HS-5 (cell line): ENCODE measurements at places on chromosomes 12 and 14.

- DNase-seq = no peak
Measured at GRCh38 chr12:11774821-11775220, 125.3 kb downstream of the ETV6 start.

DNA sequence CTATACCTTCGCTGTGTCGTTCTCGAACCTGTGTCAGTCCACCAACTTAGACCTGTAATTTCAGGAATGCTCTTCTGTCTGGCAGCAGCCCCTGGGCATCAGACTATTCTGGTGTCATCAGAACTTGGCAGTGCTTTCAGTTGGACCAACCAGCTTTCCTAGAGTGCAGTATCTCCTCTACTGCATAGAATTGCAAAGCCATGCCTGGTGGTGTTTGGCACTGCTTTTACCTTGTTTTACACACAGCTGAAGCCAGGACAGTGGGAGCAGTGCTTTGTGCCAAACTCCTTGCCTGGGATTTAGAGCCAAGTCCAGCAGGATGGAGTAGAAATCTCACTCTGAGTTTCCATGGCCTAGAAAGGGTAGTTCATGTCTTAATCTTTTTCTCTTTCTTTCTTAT lies 1.5 kb downstream of the FLVCR2 start:
- DNase-seq = no peak

DNA sequence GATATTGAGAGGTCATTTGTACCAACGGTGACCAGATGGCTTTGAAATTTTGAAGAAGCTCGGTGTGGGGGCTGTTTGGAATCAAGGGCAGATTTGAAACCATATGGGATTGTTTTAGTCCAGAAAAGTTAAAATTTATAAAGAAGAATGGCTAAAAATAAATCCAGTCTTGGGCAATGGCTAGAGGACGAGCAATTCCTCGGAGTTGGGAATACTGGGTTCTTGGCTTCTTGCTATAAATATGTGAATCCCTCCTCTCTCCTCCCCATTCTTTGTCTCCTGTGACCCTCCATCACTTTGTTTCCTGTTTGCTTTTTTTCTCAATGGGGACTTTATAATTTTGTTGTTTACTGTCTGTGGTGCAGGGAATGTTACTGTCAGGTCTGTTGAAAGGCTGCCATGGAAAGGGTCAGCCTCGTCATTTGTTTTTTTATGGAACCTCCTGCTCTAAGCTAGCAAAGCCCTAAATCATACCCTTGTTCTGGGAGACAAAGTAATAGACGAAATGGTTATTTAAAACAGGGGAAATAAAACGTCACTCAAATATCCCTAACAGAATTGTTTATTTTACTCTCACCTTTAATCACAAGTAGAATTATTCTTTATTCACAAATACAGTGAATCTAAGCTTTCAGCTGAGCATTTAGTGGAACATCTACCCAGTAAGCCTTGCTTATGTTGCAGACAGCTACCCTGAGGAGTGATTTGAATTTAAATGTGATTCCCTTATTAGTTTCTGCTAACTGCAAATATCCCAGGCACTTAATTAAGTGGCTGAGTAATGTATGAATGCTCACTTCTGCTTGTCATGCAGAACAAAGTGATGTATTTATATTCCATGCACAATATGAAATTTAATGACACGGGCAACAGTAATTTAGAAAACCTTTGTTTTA lies 273.1 kb upstream of the NOVA1 start:
- no peak for DNase-seq

DNA sequence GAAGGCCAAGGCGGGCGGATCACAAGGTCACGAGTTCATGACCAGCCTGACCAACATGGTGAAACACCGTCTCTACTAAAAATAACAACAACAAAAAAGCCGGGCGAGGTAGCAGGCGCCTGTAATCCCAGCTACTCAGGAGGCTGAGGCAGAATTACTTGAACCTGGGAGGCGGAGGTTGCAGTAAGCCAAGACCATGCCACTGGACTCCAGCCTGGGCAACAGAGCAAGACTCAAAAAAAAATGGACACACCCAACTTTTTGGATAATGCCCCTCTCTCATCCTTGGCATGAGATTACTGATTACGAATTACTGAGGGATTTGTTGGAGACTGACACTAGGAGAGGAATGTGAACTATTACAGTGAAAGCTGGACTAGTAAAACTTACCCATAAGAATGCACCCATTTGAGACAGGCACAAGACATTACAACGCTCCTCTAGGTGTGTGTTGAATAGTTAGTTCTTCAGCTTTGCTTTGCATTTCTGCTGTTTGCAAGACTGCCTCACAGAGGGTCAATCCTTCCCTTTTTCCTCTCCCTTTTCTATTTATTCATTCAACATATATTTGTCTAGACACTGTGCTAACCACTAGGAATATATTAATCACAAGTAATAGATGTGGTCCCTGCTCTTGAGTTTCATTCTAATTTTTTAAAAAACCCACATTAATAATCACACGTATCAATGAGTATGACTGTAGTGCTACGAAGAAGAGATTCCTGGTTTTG lies 46.0 kb upstream of the OR5AU1 start:
- no peak for DNase-seq

DNA sequence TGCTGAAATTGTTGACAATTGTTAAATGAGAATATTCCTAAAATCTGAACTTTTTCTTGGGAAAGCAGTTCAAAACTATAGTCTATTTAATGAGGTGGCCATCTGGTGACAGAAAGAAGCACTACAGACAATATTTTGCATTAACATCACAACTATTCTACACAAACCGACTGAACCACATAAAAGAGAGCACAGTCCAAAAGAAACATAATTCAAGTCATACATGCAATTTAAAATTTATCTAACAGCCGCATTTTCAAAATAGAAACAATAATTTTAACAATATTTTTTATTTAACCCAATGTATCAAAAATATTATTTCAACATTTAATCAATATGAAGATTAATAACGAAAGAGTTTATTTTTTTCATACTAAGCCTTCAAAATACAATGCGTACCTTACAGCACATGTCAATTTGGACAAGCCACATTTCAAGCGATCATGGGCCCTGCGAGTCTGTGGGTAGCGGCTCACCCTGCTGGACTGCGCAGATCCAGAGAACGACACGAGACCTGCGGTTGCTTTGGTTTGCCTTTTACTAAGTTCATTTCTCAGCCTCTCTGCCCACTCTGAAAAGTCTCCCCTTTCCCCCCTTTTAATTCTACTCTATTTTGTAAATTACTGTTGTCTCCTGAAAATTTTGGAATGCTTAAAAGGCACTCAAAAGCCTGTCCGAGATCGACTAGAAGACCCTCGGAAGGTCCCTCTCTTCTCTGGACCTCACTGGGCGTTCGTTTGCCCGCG lies 947 bp upstream of the LRRC9 start:
- DNase-seq = no peak

DNA sequence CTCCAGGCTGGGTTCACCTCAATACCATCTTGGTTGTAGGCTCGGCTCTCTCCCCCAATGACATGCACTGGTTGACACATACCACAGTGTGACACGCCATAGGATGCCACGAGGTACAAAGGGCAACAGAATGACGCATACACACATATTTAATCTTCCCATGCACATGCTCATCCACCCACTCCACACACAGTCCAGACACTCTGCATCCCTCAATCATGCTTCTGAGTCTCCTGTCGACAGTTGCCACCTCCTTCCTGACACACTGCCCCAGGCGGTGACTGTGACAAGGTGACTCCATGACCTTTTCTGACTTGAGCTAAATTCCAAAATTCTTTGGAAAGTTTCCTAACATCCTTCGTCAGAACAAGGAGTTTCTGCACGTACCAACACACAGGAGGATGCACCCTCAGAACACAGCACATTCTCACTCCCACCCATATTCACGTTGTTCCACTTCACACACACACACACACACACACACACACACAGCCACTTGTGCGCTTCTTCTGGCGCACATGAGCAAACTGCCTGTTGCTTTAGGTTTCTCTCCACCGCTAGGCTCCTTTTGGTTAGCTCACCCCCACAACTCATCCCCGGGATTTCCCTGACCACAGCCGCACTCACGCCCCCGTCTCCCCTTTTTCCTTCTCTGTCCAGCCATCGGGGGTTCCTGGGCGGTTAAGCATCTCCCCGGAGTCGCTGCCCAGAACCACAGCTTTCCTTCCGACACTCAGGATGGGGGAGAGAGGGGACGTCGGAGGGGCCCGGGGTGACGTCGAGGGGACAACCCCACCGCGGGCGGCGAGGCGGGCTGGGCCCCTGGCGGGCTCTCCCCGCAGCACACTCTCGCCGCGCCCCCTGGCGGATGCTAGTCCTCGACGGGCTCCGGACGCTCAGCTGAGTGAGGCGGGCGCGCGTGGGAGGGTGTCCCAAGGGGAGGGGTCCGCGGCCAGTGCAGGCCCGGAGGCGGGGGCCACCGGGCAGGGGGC lies 536 bp upstream of the WNT1 start:
- DNase-seq = no peak

DNA sequence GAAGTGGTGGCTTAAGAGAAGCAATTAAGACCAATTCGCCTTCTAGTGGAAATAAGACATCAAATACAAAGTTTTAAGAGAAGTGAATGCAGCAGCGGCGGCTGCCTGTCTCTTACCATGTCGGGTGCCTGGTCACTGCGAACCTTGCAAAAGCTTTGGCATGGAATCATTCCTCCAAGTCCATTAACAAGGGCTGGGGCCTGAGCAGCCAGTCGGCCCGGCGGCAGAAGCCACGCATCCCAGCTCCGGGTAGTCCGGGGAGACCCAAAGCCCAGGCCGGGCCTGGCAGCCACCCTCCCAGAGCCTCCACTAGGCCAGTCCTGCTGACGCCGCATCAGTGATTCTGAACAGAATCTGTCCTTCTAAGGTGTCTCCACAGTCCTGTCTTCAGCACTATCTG lies 321.0 kb downstream of the TMEM121 start:
- DNase-seq = no peak

GRCh38 chr14:69839661-69840060 lies 39.6 kb upstream of the SMOC1 start:
- no peak for DNase-seq

DNA sequence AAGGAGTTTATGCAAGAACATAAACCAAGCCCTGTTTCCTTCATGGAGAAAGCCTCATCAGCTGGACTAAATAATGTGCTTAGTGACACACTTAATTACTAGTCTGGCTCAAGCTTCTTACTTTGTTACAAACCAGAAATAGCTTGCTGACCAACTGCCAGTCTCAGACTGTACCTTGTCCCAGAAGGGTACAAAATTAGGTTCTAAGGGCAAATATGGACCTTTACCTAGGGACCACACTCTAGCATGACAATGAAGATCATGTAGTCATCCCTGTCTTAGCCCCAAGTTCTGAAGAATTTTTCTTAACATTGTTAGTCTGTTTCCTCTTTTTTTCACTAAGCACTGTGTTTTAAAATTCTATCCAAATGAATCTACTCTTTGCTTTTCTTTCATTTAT lies 2.2 kb downstream of the AMN1 start:
- DNase-seq = no peak

DNA sequence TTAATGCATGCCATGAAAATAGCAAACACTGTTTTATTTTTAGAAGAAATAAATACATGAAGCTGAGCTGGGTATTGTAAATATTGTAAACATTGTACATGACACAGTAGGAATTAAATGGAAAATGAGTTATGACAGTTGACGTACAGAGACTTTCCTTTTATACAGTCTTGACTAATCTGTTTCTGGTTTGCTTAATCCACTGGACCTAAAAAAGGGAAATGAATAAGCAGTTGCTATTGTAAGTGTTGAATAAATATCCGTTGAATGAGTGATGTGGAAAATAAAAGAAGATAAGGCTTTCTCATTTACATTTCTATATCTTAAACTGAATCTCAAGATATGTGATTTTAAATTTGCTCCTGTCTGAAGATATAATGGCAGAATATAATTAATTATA lies 15.0 kb downstream of the PMCH start:
- DNase-seq = no peak

- peak; percentile 62 for DNase-seq
Measured at GRCh38 chr12:39237004-39237403, 205.9 kb downstream of the KIF21A start.
